Bronchial epithelial cell (primary cell): ENCODE measurements at places on chromosomes 7 and 10. TPM values are rescaled to one million over a fixed set of nuclear protein-coding genes. Genes with fewer than 3 reads are reported as not detected.

DNA sequence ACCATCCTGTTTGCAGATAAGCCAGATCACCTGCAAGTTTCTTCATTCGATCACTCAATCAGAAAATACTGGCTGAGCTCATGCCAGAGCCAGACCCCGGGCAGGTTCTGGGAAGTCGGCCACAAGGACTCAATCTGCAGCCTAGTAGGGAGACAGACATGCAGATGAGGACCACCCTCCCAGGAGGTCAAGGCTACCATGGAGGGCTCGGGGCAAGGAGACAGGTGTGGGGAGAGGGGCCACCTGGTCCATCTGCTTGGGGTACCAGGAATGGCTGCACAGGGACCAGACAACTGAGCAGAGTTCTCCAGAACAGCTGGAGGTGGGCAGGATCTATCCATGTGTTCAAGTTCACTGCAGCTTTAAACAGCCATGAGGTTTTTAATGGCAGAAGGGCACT lies 16.8 kb upstream of the CPXM2 start:
- no peak for DNase-seq

DNA sequence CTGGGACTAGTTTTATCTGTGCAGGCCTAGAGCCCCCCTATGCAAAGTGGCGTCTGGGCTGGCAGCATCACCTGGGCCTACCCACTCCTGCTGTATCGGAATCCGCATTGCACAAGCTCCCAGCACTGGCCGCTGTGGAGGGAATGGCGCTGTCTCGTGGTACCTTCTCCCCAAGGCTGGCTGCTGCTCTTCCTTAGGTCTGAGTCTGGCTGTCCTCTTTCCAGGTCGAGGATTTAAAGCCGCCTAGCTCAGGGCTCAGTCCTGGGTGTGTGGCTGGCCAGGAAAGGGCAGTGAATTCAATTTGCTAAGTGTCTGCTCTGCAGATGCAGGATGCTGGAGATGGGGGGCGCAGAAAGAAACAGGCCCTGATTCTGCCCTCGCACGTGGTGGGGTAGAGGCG lies 44.7 kb downstream of the MGMT start:
- DNase-seq = no peak

DNA sequence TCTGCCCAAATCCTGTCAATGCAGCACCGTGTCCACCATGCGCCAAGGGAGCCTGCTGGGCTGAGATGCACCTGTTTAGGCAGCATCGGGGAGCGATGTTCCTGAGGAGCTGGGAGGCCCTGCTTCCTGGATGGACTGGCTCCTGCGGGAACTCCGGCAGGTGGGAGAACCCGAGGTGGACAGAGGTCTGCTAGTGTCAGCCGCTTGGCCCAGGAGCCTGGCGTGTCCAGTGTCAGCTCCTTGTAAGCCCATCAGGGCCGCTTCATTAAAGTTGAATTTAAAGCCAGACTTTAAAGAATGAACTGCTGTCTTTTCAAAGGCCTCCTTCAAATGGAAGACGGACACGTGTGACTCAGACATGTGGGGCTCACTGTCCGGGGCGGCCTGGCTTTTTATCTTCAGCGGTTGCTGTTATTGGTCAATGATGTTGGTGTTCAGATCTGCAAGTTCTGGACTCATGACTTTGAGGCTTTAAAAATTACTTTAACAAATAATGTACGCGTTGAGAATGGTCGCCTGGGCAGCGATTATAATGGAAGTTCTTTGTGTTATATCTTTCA lies 422.5 kb downstream of the DNAJB6 start:
- DNase-seq = no peak

DNA sequence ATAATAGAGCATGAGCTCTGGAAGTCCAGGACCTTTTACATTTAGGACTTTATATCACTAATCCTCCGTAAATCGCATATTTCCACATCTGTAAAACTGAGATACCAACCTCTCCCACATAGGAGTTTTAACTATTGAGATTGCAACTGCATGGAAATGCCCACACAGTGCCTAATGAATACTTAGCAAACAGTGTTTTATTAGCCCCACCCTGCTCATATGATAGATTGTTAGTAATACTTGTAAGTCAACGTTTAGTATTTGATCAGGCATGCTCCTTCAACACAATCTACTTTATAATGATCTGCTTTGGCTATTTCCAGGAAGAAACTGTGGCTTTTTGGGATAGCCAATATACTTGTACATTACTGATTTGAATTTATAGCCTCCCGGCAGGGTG lies 8.5 kb downstream of the PDZD8 start:
- peak; percentile 71 for DNase-seq

- DNase-seq = no peak
Measured at GRCh38 chr10:107371801-107372200, 207.3 kb upstream of the SORCS1 start.

DNA sequence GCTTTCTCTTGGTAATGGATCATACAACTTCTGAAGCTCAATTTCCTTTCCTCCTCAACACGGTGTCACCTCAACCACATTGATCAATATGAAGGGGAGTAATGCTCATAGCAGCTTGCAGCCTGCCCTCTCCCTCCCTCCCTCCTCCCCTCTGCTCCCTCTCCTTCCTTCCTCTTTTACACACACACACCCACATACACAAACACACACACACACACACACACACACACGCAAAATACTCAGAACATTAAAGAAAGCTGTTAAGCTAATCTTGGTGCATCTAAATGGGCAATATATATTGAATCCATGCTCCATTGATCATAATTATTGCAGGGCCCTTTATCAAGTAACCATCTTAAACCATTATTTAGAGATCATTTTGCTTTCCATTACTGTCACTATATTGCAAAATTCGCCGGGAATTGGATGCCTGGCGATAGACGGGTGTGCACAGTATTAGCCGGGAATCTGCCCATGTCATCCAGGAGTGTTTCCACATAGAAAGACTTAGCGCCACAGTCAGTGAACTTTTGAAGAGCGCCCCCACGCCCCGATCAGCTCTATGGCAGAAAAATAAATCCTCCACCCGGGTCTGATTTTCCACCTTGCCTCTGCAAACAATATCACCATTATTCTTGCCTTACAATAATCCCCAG lies 122.0 kb downstream of the PRLHR start:
- no peak for DNase-seq

GRCh38 chr7:27705200-27705594 lies 34.8 kb upstream of the TAX1BP1 start:
- no peak for DNase-seq

DNA sequence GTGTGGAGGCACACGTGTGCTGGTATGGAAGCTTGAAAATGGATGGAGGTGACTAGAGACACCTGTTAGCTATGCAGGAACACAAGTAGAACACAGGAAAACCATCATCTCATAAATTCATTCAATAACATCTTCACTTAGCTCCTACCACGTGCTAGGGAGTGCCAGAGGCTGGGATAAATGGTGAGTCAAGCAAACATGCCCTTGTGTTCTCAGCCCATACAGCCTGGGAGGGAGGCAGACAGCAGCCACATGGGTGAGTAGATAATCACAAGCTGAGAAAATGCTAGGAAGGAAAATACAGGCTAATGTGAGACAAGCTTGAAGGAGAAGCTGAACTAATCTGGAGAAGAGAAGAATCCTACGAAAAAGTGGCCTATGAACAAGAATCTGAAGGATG lies 468.0 kb upstream of the ZMIZ1 start:
- DNase-seq = peak; percentile 27

DNA sequence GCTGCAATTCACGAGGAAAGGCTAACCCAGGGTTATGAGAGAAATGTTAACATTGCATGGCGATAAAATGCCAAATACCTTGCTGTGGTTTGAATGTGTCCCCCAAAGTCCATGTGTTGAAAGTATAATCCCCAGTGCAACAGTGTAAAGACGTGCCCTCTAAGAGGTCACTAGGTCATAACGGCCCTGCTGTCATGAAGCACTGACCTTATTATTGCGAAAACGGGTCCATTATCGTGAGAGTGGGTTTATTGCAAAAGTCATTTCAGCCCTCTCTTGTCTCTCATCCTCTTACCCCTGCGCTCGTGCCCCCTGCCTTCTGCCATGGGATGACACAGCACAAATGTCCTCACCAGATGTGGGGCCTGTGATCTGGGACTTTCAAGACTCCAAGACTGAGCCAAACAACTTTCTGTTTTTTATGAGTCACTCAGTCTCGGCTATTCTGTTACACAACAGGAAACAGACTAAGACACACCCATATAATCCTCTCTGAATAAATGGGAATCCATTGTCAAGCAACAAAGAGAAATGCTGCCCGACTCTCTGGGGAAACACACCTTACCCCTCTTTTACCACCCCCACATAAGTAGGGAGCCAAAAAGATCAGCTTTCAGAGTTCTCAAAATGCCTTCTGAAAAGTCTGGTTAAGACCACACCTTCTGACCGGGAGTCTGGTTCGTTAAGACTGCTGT lies 73.1 kb upstream of the UCN3 start:
- DNase-seq = peak; percentile 99

GRCh38 chr7:52289247-52289646 lies 746.2 kb upstream of the POM121L12 start:
- DNase-seq = no peak

DNA sequence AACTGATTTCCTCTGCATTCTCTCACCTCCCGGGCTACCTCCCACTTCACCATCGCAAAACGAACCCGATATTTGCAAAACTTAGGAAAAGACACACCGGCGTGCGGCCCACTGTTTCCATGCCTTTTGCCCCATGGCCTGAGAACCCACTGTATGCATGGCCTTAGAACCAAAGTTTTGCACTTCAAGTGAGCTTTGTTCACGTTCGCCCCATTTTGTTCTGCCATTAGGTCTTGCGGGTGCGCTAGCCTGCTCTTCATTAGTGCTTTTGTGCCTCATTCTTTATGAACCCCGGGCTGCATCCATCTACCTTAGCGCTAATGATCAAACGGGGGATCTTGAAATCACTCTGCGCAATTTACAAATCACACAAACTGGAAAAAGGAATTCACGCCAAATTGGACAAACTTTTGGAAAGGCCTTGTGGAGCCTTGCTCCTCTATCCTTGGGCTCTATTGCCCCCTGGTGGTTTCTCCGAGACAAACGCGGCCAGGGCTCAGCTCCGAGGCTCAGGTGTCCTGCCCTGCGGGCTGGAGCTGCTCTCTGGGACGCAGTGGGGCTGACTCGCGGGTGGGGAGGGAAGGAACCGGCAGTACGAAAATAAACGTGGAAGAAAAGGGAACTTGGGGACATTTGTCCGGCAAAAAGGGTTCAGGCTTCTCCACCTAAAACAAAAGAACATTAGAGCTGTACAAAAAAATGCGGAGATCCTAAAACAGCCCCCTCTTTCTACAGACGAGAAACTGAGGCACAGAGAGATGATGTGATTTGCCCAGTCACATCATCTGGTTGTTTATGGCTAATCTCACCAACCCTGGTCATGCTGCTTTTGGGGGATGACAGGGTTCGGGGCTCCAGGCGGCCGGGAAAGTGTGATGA lies 300.4 kb upstream of the NFE2L3 start:
- DNase-seq = peak; percentile 63

Gene GFRA1
- total RNA-seq = under 0.01 TPM in 2 replicates

Gene PIP
- total RNA-seq = not detected in 2 replicates

Gene PLEKHS1
- not detected in 2 replicates for total RNA-seq
